Activated CD4-positive, alpha-beta memory T cell treated with anti-CD3 and anti-CD28 coated beads for 36 hours (primary cell): ENCODE measurements at places on chromosomes 13 and 19.

DNA sequence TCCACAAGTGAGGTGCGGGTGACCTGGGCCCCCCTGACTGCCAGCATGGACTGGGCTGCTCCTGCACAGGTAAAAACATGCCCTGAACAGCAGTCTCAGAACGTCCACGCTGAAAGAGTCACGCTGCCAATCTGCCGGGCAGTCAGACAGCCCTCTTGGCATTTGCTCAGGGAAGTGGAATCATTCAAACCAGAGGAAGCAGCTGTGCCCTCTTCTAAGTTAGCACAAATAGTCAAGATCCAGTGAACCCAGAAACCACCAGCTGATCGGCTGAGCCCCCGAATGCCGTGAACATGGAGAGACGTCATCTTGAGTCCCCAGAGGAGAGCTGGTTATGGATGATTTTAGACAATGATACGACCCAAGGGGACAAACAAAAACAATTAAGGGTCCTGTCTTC, 34.4 kb downstream of the KLF2 start:
- H3K4me1 ChIP-seq, result peaks cover 79% of the 10 kb centered on the region
- no peaks in the 10 kb centered on the region for H3K27me3 ChIP-seq
- no peak overlapping the region for H3K27ac ChIP-seq

DNA sequence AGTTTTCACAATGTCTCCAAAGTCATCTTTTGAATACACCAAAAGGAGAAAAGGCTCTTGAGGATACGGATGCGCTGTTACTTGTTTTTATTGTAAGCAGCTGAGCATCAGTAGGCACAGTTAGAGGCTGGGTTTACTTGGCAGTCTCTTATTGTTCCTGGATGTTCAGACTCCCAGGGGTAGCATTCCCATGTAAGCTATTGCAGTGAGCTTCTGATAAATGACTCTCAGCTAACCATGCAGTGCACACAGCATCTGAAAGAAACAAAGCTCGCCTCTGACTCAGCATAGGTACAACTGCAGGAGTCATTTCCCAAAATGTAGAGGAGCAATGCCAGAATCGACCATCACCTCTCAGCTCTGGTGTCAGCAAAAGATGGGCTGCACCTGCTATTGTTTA, 84.8 kb downstream of the DCT start:
- H3K36me3 ChIP-seq, result no peaks in the 10 kb centered on the region
- no peak overlapping the region for H3K4me3 ChIP-seq
- DNase-seq, result no peak
- H3K4me1 ChIP-seq, result no peaks in the 10 kb centered on the region
- H3K27me3 ChIP-seq, result peaks cover 10% of the 10 kb centered on the region
- H3K27ac ChIP-seq, result no peak overlapping the region

DNA sequence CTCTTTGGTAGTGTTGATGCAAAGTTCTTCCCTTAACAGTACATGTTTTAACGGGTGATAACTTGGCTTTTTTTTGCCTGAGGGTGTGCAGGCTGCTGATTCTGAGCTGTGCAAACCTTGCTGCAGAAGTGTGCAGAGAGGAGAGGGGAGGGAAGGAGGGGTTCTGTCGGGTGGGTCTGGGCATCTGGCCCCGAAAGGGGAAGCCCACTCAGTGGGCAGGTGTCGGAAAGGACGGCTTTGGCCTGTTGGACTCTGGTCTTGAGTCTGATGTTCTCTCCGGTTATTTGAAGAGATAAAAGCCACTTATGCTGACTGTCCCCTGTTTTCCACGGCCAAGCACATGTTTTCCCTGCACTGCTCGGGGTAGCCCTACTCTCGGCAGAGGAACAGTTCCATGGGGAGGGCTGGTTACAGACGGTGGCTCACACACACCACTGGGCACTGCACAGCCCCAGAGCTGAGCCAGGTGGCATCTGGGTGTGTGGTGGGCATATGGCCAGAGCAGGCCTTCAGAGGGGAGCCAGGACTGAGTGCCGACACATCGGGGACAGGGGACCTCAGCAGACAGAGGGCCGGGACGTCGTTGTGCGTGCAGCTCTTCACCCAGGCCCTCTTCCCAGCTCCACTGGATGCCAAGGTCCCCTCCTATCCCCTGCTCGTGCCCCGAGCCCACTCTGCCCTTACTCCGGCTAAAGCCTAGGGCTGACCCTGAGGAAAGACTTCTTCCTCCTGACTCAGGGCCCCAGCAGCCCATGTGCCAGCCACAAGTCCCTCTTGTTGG, 93.2 kb downstream of the TEX29 start:
- DNase-seq, result no peak
- no peak overlapping the region for H3K27ac ChIP-seq
- H3K27me3 ChIP-seq, result peaks cover 12% of the 10 kb centered on the region

DNA sequence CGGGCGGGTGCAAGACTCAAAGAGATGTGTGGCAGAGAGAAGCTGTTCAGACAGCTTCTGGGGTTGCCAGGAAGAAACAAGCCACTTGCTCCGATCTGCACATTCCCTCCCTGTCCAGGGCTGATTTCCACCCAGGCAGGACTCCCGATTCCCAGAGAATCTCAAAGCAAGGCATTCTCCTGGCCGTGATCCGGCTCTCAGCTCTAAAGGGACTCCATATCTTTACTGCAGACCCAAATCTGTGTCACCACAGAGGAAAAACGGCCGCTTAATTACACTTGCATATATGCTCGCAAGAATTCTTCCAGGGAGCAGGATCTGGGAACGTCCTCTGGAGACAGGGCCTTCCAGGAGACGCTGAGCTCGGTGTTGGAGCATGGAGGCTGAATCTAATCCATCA, 25.7 kb downstream of the GNG7 start:
- H3K27me3 ChIP-seq, result no peaks in the 10 kb centered on the region
- H3K4me3 ChIP-seq, result no peak overlapping the region
- DNase-seq, result no peak
- no peaks in the 10 kb centered on the region for H3K4me1 ChIP-seq
- H3K36me3 ChIP-seq, result no peaks in the 10 kb centered on the region
- H3K27ac ChIP-seq, result no peak overlapping the region

DNA sequence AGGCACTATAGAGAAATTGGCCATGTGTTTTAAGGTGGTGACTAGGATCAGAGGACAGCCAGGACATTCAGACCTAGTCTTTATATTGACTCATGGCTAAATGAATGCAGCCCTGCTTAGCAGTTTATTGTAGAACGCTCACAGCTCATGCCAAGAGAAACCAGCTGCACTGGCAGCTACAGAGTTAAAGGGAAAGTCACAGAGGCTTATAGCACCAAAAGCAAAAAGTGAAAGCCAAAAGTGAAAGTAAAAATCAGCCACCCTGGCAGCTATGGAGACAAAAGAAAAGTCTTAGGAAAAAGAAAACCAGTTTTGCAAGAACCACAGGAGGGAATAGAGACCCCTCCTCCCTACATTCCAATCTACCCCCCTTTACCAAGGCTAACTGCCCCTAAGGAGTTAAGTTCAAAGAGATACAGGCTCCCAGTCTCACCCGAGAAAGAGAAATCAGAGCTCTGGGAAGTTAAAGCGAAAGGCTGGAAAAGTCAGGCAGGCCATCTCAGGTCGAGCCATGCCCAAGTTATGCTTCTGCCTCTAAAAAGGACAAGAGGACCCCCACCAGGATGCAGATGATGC, 99.0 kb downstream of the ZNF429 start:
- H3K36me3 ChIP-seq, result no peaks in the 10 kb centered on the region
- peak overlapping the region; percentile 24 for H3K27ac ChIP-seq
- H3K4me1 ChIP-seq, result peaks cover 19% of the 10 kb centered on the region
- H3K27me3 ChIP-seq, result no peaks in the 10 kb centered on the region
- DNase-seq, result peak; percentile 17

GRCh38 chr13:51623473-51623872, 39.2 kb downstream of the WDFY2 start:
- no peak for DNase-seq
- no peaks in the 10 kb centered on the region for H3K27me3 ChIP-seq
